EL (cell line): ENCODE measurements at places on chromosomes 3 and 15.
A peak's percentile ranks its signal among the peaks of the same experiment; 100 is the strongest.

GRCh38 chr3:197468866-197469382 lies 86.8 kb downstream of the BDH1 start:
- no peak for DNase-seq

DNA sequence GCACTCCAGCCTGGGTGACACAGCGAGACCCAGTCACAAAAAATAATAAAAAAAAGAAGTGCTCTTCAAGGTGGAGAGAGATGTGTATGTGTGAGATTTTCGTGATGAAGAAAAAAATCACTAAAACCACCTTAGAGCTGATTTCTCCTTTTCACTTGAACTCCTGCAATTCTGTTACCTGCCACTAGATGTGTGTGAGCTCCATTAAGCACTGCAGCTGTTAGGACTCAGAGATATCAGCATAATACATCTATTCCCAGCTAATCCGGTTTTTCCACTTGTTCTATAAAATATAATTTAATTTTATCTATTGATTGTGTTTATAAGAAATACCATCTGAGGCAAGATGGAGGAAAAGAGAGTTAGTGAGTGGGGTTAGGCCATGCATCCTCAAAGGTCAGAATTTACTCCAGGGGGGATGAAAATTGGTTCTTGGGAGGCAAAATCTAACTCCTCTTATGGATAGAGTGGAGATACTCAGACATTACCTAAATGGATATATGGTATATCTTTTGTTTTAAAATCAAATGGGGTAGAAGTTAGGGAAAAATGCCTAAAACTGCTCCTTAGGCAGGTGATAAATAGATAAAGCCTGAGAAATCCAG lies 152.7 kb downstream of the IL20RB start:
- peak; percentile 31 for DNase-seq

GRCh38 chr15:60652870-60653269 lies 173.9 kb upstream of the ICE2 start:
- DNase-seq = no peak

DNA sequence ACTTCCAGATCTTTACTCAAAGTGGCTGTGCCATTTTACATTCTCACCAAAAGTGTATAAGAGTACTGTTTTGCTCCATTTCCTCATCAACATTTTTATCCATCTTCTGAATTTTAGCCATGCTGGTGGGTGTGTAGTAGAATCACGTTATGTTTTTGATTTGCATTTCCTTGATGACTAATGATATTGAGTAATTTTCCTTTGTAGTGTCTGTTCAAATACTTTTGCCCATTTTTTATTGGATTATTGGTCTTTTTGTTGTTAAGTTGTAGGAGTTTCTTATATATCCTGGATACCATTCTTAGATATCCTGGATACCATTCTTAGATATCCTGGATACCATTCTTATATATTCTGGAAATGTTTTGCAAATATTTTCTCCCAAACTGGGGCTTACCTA lies 344.9 kb downstream of the LRRC3B start:
- no peak for DNase-seq

DNA sequence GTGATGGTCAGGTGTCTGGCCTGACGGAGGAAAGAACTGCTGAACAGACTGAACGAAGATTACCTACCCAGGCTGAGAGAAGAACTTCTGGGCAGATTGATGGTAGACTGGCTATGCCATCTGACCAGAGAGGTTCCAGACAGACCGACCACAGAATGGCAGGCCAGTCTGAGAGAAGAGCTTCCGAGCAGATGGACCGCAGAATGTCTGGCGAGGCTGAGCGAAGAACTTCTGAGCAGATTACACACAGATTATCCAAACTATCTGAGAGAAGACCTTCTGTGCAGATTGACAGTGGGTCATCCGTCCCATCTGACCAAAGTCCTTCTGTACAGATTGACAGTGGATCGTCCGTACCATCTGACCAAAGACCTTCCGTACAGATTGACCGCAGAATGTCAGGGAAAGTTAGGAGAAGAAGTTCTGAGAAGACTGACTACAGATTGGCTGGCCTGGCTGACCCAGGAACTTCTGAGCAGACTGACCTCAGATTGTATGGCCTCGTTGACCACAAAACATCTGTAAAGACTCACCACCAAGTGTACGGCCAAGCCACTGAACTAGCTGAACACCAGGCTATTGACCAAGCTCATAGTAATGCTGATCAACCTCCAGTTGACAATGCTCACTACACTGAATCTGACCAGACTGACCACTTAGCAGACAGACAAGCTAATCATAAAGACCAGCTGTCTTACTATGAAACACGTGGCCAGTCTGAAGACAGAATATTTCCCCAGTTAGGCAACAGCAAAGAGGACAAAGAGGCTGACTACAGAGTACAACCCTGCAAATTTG lies 812 bp downstream of the TEX55 start:
- DNase-seq = no peak

DNA sequence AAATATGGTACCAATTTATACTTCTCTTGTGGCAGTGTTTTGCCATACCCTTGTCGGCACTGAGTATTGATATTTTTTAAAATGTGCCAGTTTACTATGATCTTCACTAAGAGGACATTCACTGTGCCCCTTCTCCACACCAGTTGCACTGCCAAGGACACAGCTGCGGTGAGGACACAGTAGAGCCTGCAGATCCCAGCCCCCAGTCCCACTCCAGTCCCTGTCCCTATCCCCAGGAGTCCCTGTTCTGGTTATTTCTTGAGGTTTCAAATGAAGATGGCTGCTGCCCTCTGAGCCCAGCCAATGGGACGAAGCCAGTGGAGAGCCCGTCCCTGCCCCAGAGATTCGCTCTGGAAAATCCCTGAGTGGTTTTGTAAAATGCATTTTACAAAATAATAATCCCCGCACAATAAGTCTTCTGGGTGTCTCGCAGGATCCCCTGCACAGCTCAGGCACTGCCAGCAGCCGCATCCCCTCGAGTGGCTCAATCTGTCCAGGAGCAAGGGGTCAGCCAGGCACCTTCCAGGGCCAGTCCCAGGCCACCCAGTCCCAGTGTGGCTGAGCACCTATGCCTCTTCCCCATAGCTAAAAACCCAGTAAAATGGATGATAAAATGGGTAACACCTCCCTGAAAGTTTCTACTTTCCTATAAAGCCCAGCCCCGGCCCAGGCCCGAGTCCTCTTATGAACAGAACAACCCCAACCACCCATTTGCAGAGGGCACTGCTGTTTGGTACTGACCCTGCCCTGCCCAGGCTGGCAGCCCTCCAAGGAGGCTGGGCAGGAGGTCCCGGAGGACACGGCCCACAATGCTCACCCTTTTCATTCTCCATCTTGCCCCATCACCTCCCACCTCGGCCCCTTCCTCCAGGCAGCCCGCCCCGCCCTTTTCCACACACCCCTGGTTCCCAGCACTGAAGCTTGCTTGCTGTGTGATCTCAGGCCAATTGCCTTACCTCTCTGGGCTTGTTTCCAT lies 91.1 kb downstream of the VGLL4 start:
- DNase-seq = no peak

- DNase-seq = no peak
Measured at GRCh38 chr15:74352393-74352910, 15.0 kb downstream of the CYP11A1 start.

DNA sequence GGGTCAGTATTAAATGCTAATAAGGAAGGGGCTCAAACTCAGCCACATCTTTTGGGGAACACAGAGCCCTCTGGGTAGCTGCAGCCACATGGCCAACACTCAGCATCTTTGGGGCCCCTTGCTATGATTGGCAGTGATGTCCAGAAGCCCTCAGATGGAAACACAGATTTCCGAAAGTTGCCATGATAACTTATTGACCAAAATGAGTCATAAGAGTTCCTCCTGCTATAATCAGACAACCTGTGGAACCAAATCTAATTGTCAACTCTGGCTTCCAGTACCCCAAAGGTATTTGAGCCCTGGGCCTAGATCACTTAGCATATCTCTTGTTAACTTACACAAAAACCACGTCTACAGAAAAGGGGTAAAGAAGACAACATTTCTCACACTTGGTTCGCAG lies 392.2 kb downstream of the KCNH8 start:
- no peak for DNase-seq

DNA sequence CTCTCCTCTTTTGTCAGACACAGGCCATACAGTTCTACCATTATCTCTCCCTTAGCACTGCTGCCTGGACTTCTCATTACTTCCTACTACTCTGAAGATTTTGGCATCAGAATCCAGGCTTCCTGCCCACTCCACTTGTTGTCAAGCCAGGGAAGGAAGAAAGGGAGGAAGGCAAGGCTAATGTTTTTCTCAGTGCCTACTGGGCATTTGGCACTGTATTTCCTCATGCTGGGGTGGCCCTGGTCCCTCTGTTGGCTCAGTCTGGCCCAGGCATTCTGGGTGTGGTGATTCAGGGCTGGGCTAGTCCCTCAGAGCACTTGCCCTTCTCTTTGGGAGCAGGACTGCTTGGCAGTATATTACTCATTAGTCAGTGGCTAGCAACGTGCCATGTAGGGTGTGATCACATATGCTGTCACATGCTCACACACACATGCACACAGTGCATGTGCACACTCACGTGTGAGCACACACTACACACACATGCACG lies 52.9 kb downstream of the BSN start:
- no peak for DNase-seq

- DNase-seq = peak; percentile 7
Measured at GRCh38 chr15:59611276-59612260, at the start of gene GCNT3. Gene GCNT3 (plus strand): TSS chr15:59611783. CDS start chr15:59618239, 6,456 bp downstream.
